ENCODE measurements at places on chromosomes 16 and 17. TPM values are rescaled to one million over a fixed set of nuclear protein-coding genes. Genes with fewer than 3 reads are reported as not detected.
A peak's percentile ranks its signal among the peaks of the same experiment; 100 is the strongest.

DNA sequence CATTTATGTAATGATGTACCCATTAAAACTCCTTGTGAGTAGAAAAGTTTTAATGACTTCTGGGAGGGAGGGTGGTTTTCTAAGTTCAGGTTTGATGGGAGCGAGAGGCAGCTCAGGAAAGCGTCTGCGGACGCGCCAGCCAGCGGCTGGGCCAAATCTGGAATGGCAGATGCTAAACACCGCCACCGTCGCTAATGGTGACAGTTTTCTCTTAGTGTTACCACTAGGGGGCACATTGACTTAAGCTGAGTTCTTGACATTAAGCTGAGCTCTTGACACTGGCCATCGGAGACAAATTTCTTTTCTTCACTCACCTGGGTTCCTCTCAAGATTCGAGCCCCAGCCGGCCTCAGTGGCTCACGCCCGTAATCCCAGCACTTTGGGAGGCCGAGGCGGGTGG lies 6.7 kb downstream of the TRPV1 start:
- peak; percentile 50 for DNase-seq
- no peaks in the 10 kb centered on the region for H3K4me1 ChIP-seq
- H3K27me3 ChIP-seq = no peaks in the 10 kb centered on the region
- no peaks in the 10 kb centered on the region for H3K36me3 ChIP-seq

DNA sequence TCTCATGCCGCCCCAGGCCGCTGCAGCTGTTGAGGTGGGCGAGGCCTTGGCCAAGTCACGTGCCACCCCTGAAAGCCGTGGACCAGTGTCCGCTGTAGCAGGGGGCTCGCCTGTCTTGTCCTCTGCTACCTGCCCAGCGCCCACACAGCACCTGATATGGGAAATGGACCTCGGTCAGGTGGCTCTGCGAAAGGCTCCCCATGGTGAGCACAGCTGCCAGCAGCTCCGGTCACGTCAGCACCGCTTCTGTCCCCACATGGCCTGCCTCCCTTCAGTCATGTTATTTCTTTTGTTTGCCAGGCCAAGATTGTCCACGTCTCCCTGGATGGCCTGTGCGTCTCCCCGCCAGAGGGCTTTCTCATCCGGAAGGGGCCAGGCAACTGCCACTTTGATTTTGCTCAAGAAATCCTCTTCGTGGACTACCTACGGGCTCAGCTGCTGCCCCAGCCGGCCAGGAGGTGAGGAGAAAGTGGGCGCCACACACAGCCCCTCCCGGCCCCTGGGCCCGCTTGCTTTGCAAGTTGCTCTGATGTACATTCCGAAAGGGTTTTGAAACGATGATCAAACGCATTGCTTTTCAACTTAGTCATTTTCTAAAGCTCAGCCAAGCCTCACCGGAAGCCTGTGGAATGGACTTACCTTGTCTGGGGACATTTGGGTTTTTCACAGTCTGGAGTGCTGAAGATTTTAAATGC lies 219.8 kb downstream of the KATNIP start:
- peaks cover 3% of the 10 kb centered on the region for H3K36me3 ChIP-seq
- H3K4me3 ChIP-seq = no peak overlapping the region
- no peaks in the 10 kb centered on the region for H3K27me3 ChIP-seq
- DNase-seq = no peak

- no peaks in the 10 kb centered on the region for H3K4me1 ChIP-seq
- peak overlapping the region; percentile 37 for H3K27ac ChIP-seq
- H3K27me3 ChIP-seq = no peaks in the 10 kb centered on the region
- peaks cover 51% of the 10 kb centered on the region for H3K36me3 ChIP-seq
- DNase-seq = no peak
Measured at GRCh38 chr17:41977991-41978390, 11.4 kb downstream of the CNP start.

DNA sequence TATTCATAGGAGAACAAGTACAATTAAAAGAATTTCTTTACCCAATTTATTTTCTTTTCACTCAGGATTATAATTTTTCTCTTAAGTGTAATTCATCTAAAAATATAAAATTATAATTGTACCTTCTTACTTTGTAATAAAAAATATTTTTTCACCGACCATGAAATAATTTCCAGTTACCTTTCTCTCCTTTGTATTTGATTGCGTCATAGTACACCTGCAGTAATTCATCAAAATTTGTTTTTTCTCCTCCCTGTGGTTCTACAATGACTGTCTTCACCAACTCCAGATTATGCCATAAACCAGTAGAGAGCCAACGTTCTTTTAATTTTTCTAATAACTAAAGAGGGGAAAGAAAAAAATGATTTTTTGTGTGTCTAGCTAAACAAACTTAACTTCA lies 119.1 kb downstream of the BRIP1 start:
- no peak overlapping the region for H3K27ac ChIP-seq
- no peak overlapping the region for H3K4me3 ChIP-seq
- no peak for DNase-seq

- H3K36me3 ChIP-seq = no peaks in the 10 kb centered on the region
- H3K4me1 ChIP-seq = no peaks in the 10 kb centered on the region
- H3K27me3 ChIP-seq = peaks cover 21% of the 10 kb centered on the region
- DNase-seq = no peak
Measured at GRCh38 chr16:86363836-86364618, 146.3 kb upstream of the FOXF1 start.

DNA sequence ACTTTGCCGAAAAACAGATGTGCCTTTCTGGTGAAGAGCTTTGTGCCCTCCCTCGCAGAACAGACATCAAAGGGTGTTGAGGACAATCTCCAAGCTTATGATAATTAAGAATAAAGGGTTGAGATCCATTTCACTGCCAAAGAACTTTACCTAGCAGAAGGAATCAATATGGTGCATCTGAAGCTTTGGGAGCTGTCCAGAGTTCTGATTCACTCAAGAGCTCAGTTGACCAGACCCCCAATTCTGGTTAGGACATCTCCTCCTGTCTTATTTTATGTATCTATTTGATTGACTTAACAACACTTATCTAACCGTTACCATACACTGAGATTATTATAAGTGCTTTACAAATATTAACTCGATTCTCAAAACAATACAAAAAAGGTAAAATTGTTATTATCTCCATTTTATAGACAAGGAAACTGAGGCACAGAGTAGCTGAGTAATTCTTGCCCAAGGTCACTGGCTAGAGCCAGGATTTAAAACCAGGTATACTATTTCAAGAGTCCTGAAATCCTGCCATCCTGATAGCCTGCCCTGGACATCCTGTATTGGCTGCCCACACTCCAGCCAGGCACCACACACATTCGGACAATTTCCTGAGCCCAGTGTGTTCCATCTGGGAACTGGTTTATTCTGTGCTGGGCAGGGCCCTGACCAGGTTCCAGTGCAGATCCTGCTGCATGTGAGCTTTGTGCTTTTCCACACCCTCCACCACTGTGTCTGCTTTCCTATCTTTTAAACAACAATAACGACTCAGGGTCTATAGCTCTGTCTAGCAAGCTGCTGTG lies 29.8 kb downstream of the PITPNM3 start:
- H3K27me3 ChIP-seq = no peaks in the 10 kb centered on the region

GRCh38 chr17:30378241-30378824 lies 394 bp upstream of the CPD start:
- H3K27ac ChIP-seq = peak overlapping the region; percentile 80
- peak overlapping the region; percentile 82 for H3K4me3 ChIP-seq
- DNase-seq = peak; percentile 81
- no peaks in the 10 kb centered on the region for H3K27me3 ChIP-seq

DNA sequence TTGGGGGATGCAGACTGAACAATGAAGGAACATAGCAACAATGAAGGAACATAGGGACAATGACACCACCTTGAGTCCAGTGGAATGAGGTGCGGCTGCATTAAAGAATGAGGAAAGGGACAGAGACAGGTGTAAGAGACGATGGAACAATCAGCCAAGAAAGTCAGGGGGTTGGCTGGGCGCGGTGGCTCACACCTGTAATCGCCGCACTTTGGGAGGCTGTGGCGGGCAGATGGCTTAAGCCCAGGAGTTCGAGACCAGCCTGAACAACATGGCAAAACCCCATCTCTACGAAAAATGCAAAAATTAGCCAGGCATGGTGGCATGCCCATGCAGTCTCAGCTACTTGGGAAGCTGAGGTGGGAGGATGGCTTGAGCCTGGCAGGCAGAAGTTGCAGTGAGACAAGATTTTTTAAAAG lies 13.6 kb upstream of the CBFB start:
- H3K4me3 ChIP-seq = peak overlapping the region; percentile 75
- H3K36me3 ChIP-seq = no peaks in the 10 kb centered on the region
- no peak overlapping the region for H3K27ac ChIP-seq
- peak; percentile 26 for DNase-seq

- H3K4me3 ChIP-seq = no peak overlapping the region
- peaks cover 46% of the 10 kb centered on the region for H3K36me3 ChIP-seq
- H3K27ac ChIP-seq = no peak overlapping the region
- H3K4me1 ChIP-seq = no peaks in the 10 kb centered on the region
- no peak for DNase-seq
- H3K27me3 ChIP-seq = no peaks in the 10 kb centered on the region
Measured at GRCh38 chr17:37535906-37536305, 46.2 kb downstream of the DUSP14 start.

DNA sequence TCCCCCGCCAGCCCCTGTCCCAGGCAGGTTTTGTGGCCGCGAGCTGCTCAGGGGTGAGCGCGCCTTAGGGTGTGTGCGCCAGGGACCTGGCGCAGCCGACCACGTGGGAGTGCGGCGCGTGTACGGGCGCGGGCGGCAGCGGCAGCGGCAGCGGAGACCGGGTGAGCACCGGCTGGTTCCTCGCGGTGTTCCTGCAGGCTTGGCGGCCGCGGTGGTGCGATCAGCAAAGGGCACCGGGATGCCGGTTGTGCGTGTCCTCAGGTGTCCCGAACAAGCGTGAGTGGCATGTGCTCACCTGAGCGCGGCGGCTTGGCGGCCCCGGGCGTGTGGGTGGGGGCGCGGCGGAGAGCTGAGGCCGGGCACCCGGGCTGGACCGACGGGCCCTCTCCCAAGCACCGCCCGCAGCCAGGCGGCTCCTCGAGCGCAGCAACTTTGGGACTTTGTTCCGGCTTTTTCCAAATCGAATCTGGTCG lies 381 bp upstream of the HSD11B2 start:
- H3K36me3 ChIP-seq = no peaks in the 10 kb centered on the region
- peak; percentile 63 for DNase-seq
- peak overlapping the region; percentile 37 for H3K27ac ChIP-seq
- H3K27me3 ChIP-seq = peaks cover 35% of the 10 kb centered on the region
- peaks cover 12% of the 10 kb centered on the region for H3K4me1 ChIP-seq

DNA sequence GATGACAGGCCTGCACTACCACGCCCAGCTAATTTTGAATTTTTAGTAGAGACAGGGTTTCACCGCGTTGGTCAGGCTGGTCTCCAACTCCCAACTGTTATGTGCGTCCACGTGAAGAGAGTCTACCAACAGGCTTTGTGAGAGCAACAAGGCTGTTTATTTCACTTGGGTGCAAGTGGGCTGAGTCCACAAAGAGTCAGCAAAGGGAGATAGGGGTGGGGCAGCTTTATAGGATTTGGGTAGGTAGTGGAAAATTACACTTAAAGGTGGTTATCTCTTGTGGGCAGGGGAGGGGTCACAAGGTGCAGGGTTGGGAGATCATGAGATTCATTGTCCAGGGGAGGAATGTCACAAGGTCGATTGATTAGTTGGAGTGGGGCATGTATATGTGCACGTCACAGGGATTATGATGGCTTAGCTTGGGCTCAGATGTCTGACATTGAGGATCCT lies 111.6 kb downstream of the GOSR1 start:
- peaks cover 2% of the 10 kb centered on the region for H3K27me3 ChIP-seq
- H3K36me3 ChIP-seq = no peaks in the 10 kb centered on the region
- no peak overlapping the region for H3K4me3 ChIP-seq
- no peak overlapping the region for H3K27ac ChIP-seq

DNA sequence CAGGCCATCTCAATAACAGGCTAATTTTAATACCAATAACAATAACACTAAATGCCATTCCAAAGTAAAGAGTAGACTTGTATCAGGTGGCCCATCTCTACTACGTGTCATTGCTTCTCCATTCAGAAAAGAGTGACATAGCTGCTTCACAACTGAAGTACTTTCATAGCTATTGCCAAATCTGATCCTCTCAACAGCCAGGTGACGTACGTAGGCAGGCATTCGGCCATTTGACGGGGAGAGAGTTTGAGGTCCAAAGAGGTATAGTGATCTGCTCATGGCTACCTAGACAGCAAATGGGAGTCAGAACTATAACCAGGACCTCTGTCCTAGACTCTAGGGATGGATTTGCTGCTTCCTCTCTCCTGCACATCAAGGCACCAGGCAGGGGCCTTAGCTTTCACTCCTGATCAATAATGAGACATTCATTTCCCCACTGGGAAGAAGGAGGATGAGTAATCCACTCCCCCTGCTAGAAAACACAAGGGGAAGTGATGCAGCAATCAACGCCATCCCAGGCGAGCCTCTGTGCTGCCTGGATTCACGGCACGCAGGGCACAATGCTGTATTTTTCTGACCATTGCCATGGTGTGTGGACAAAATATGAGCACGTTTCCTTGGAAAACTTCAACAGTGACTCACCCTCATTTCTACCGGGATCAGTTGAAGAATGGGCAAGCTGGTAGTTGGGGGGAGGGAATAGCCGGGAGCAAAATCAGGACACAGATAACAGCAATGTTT lies 80.9 kb downstream of the SPACA3 start:
- no peaks in the 10 kb centered on the region for H3K36me3 ChIP-seq
- H3K4me3 ChIP-seq = no peak overlapping the region
- H3K27ac ChIP-seq = no peak overlapping the region
- peaks cover 12% of the 10 kb centered on the region for H3K27me3 ChIP-seq
- no peak for DNase-seq
- H3K4me1 ChIP-seq = no peaks in the 10 kb centered on the region

DNA sequence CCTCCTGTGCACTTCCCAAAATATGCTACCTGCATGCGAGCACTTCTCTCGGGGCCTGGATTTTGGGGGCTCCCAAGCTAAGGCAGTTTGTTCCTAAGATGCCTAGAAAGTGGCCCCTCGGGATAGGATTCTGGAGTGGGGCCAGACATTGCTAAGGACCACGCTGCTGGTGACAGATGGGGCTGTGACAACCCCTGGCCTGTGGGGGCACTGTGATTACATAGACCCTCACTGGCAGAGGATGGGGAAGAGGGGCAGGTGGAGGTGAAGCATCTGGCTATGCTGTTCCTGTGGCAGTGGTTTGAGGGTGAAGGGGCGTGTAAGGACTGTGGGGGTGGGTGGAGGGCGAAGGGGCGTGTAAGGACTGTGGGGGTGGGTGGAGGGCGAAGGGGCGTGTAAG lies 128.4 kb downstream of the ENGASE start:
- H3K36me3 ChIP-seq = no peaks in the 10 kb centered on the region
- no peaks in the 10 kb centered on the region for H3K4me1 ChIP-seq
- H3K27ac ChIP-seq = no peak overlapping the region
- no peak for DNase-seq
- H3K27me3 ChIP-seq = peaks cover 12% of the 10 kb centered on the region

The TTC19 gene
- total RNA-seq = 21.1 TPM

The CUEDC1 gene
- 0.14 TPM for total RNA-seq

The CNTD1 gene
- total RNA-seq = not detected

The SLC22A31 gene
- 0.49 TPM for total RNA-seq

The CCL15 gene
- total RNA-seq = not detected

The SOST gene
- total RNA-seq = not detected

The OR1A1 gene
- total RNA-seq = not detected

The PPM1E gene
- not detected for total RNA-seq

The COQ7 gene
- total RNA-seq = 16.0 TPM

The TOX3 gene
- not detected for total RNA-seq

The TP53TG3F gene
- 0.19 TPM for total RNA-seq

The NACA2 gene
- total RNA-seq = not detected

Data from activated CD4-positive, alpha-beta T cell treated with anti-CD3 and anti-CD28 coated beads for 36 hours (primary cell).